ENCODE measurements at places on chromosomes 1 and 21. TPM values are rescaled to one million over a fixed set of nuclear protein-coding genes. Genes with fewer than 3 reads are reported as not detected.
A peak's percentile ranks its signal among the peaks of the same experiment; 100 is the strongest.

Gene SYT11
- total RNA-seq: 40.9 TPM

Gene ARHGEF19
- 6.8 TPM for total RNA-seq

DNA sequence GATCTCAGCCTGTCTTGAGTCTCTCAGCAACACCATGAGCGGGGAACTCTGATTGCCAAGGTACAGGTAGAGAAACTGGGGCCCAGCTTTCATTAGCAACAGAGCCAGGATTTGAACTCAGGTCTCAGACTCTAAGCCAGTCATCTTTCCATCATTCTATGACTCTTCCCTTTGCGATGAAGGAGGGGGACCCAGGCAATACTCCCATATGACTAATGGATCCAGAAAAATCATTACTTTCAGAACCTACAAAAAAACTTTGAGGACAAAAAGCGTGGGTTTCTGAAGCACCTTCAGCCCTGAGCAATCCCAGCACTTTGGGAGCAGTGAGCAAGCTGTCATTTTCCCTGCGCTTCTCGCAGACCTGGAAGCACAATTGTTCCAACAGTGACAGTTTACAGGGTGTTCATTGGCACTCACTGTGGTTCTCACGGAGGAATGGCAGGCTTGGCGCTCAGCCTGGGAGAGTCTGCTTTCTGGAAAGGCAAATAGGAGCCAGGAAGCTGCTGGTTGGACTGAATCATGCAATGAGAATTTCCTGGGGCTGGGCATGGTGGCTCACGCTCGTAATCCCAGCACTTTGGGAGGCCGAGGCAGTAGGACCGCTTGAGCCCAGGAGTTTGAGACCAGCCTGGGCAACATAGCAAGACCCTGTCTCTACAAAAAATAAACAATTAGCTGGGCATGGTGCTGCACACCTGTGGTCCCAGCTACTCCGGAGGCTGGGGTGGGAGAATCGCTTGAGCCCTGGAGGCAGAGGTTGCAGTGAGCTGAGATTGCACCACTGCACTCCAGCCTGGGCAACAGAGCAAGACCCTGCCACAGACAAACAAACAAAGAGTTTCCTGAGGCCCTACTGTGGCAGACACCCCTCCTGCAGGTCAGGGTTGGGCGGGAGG is 40.1 kb downstream of the SLC2A7 start:
- DNase-seq: peak; percentile 98

DNA sequence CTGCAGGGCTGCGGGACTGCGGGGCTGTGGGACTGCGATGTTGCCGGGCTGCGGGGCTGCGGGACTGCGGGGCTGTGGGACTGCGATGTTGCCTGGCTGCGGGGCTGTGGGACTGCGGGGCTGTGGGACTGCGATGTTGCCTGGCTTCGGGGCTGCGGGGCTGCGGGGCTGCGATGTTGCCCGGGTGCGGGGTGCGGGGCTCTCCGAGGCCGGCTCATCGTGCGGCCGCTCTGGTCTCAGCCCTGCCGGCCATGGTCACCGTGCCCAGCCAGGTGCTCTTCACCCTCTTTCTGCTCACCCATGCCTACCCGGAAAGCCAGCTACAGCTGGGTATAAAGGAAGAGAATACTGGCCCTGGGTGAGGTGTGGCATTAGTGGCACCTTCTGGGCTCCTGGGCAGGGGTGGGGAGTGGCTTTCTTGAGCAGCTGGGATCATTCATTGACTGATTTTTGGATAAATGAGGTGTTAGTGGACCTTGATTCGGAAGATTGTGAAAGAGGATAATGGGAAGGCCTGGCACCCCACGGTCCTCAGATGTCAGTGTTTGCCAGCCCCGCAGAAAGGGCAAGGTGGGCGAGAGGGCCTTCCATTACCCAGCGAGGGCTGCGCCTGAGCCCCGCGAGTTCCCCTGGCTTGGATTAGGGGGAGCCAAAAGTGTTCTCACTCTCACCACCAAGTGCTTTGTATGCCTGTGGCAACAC is 36.3 kb downstream of the COQ8A start:
- DNase-seq: no peak

DNA sequence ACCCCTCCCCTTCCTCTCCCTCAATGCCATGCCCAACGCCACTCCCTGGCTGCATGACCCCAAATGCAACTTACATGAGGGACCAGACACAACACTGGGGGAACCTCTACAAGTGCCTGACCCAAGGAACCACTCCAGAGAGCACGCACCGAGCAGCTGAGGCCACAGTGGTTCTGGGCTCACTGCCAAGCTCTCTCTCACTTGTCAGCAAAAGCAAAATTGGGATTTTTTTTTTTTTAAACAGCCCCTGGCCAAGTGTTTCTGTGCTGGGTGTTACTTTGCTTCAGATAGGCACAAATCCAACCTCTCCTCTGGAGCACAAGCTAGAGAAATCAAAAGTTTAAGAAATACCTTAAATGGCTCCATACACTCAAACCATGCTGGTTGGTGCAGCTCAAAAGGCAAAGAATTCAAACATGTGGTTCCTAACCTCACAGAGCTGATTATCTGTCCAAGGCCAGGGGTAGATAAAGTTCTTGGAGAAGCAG is 363.0 kb downstream of the SETD4 start:
- DNase-seq: no peak

DNA sequence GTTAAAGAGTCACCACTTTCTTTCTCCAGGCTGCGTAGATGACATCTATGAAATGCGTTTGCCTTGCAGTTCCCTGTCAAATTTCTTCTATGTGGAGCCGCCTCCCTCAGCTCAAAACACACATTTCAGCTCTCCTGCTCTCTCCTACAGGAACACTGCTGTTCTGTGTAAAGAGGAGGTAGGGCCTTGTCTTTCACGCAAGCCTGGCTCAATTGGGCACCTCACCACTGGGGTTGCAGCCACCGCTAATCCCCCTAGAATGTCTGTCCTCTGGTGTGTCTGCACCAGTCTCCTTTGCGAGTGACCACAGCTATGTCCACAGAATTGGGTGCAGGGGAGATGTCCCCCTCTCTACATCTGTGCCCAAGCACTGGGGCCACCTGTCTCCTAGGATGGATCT is 31.8 kb upstream of the CFHR4 start:
- DNase-seq: no peak

- DNase-seq: peak; percentile 84
Observed at GRCh38 chr1:53572065-53572814, 113.0 kb downstream of the DMRTB1 start.

Gene OLIG2
- not detected for total RNA-seq

GRCh38 chr1:61531716-61532115 is 193.2 kb downstream of the TM2D1 start:
- no peak for DNase-seq

- DNase-seq: no peak
Observed at GRCh38 chr1:41892301-41892781, 26.4 kb downstream of the HIVEP3 start.

DNA sequence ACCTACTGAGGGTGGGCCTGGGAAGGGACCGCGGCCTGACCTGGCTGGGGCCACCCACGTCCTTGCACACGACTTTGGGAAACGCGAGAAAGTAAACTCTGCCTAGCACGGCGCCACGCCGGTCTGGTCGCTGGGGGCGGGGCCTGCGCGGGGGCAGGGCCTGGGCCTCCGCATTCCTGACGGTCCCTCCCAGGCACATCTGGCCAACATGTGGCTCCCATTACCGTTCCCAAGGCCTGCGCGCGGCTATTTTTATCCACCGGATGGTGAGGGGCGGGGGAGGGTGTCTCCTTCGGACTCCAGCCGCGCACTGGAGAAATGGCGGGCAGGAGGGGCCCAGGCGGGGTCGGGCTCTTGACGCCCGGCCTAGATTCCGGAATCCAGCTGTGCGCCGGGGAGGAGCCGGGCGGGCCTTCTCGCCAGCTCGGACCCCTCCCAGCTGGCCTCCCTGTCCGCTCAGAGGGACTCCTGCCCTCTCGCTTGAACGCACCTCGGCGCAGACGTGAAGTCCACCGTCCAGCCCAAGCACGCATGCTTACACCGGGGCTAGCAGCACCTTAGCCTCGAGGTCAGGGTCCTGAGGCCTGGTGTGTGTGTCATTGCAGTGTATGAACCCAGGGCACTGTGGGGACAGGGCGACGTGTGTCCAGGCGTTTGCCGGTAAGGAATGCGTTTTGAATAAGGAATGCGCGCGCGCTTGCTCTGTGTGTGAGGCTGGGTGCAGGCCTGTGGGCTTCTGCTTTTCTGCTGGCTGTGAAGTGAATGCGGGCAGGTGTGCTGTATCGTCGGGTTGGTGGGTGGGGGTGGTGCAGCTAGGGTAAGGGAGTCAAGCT is 2.1 kb downstream of the EVA1B start:
- DNase-seq: peak; percentile 77

- no peak for DNase-seq
Observed at GRCh38 chr1:151549199-151549598, 9.1 kb downstream of the TUFT1 start.

All from HFFc6 (cell line).